Right cardiac atrium (tissue), 5 donors: ENCODE measurements at places on chromosomes 11 and 22. TPM values are rescaled to one million over a fixed set of nuclear protein-coding genes. Genes with fewer than 3 reads are reported as not detected.

DNA sequence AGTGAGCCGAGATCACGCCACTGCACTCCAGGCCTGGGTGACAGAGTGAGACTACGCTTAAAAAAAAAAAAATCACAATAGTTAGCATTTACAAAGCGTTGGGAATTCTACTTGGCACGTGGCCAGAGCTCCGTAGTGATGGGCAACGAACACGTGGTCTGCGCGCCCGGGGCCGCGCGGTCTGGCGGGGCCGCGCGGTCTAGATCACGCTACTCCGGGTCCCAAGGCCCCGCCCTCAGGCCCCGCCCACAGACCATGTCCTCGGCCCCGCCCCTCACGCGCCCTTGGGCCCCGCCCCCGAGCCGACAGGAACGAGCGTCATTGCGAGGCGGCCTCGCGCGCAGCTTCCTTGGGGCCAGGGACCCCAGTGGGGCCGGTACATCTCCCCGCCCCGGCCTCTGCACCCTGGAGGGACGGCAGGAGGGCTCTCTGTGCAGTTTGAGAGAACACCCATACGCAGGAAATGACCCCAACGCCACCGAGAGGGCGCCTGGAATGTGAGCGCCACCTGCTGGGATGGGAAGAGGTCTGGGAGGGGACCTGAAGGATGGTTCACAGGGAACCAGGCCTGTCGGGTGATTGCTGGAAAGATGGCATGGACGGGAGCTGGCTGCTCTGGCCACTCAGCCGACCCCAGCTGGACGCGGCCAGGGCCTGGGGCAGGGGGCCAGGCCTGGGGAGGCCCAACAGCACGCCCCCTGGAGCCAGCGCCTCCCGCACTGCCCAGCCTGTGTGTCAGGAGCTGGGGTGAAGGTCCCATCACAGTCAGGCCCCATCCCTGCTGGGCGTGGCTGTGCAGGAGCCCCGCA lies 2.0 kb upstream of the PTDSS2 start:
- peak; percentile 97 for DNase-seq

GRCh38 chr11:120334894-120335462 lies 1.2 kb upstream of the ARHGEF12 start:
- DNase-seq = no peak

GRCh38 chr11:12110714-12111548 lies 541 bp downstream of the MICAL2 start:
- DNase-seq = peak; percentile 78

DNA sequence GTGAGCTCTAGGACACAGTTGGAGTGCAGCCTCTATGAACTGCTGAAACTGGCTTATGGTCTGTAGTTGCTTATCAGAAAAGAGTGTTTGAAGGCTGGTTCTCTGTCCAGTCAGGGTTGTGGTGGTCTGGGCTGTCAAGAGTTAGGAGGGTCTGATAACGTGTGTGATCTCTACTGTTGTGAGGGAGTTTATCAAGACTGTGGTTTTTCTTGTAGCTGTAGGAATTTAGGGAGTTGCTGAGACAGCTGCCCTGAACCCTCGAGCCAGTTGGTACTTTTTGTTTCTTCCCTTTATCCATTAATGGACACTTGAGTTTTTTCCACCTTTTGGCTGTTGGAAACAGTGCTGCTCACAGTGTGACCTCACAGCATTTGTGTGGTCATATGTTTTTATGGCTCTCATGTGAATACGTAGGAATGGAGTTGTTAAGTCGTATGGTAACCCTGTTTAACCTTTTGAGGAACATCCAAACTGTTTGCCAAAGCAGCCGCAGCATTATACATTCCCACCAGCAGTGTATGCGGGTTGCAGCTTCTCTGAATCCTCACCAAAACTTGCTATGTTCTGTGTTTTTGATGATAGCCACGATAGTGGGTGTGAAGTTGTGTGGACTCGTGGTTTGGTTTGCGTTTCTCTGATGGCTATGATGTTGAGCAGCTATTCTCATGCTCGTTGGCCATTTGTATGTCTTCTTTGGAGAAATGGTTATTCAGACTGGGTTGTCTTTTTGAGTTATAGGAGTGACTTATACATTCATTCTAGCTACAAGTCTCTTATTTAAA lies 20.9 kb upstream of the DGCR8 start:
- DNase-seq = no peak

GRCh38 chr11:22878039-22878438 lies 17.8 kb upstream of the CCDC179 start:
- no peak for DNase-seq

KCNJ11 gene
- 22.6 TPM for total RNA-seq

- DNase-seq = no peak
Observed at GRCh38 chr11:68340003-68340767, 27.8 kb downstream of the LRP5 start.

DNA sequence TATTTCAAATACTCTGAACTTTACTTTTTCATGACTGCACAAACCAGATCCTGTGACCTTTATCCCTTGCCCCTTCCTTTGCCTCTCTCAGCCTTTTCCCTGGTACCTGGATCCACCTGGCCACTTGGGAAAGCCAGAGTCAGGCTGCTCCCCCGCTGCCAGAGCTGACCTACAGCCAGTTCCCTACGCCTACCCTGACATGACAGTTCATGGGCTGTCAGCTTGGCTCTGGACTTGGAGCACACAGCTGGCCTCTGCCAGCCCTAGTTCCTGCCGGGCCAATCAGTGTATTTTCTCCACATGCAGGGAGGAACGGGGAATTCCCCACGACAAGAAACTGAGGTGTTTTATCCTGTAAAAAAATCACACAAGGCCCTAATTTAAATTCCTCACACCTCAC lies 382.6 kb downstream of the INSC start:
- DNase-seq = no peak

DNA sequence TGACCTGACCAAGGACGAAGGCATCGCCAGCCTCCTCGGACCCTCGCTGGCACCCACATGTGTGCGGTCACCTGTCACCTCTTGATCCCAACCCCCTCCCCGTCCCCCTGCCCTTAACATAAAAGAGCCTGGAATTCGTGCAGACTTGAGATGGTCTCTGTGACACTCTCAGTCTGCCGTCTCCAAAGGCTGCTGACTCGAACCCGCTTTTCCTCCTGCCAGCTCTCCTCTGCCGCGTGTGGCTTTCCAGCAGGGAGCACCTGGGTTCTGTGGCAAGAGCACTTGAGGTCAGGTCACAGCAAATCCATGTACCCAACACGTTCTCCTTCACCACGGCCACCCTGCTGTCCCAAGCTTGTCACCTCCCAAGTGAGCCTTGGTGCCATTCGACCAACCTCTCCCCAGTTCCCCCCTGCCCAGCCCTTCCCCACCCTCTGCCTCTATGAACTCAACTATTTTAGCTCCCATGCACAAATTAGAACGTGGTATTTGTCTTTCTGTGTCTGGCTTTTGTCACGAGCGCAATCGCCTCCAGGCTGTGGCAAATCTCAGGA lies 207.6 kb downstream of the BRD1 start:
- no peak for DNase-seq

- DNase-seq = no peak
Observed at GRCh38 chr11:76397383-76397782, 16.3 kb downstream of the GVQW3 start.

- DNase-seq = no peak
Observed at GRCh38 chr11:33610903-33611302, 89.7 kb downstream of the C11orf91 start.

- no peak for DNase-seq
Observed at GRCh38 chr11:114344494-114344893, 48.3 kb downstream of the NNMT start.

DNA sequence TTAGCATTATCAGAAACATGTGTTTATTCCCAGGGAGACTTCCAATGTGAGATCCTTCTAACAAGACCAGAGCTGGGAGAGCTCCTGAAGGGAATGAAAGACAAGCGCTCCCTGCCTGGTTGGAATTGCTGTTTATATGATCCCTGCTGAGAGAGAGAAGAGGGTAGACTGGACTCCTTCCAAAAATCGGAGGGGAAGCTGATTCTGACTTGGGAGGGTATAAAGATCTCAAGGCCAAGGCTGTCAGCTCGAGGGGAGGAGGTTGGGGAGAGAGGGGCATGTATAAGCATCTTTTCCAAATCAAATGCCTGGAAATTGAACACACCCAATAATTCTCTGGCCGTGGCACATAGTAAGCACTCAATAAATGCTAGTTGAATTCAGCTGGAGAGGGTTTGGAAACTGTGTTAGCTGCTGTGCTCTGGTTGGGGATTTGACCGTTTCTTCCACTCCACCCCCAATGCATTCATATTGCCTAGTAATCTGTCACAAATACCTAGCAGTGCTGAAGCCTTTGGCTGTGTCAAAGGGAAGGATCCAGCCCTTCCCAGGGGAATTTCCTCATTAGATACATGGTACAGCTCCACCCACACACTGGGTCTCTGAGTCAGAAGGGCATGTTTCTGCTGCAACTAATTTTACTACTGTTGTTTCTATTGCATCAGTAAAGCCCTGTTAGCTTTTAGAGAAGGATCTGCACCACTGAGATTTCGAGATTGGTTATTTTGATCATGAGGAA lies 61.5 kb downstream of the CACNG2 start:
- DNase-seq = no peak

- no peak for DNase-seq
Observed at GRCh38 chr22:31906086-31906485, 38.2 kb upstream of the YWHAH start.

DNHD1 gene
- 5.4 TPM for total RNA-seq

DNA sequence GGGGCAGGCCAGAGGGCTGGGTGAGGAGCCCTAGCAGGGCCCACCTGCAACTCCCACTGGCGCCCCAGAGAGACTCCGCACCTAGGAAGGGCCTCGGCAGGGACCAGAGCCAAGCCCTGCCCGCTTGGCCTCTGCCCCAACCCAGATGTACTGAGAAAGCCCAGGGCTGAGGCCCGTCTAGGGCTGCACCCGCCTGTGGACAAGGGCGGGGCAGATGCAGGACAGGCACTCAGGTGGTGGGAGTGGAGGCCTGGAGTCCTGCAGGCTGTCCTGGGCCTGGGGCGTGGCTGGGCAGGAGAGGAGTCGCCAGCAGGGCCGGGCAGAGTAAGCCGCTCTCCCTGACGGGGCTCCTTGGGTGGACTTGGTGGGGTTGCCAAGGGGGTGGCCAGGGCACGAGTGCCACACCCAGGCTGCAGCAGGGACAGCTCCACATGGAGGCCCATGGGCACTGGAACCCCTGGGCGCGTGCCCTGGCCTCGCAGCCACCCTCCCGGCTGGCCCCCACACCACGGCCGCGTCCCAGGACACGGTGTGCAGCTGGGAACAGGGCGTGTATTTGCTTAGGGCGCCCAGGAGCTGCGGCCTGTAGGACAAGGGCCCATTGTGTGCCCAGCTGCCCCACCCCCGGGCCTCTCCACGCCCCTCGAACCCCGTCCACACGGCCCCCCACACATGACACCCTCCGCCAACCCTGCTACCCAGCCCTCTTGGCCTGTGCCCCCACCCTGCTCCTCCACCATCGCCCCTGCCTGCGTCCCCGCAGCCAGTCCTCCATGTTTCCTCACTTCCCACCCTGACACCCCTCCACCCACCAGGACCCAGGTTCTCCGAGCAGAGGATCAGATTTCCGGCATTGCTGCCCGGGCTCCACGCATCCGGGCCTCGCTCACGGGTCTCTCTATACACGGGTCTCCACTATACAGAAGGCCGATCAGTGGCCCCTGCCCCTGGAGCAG lies 11.3 kb upstream of the PIM3 start:
- no peak for DNase-seq

DNA sequence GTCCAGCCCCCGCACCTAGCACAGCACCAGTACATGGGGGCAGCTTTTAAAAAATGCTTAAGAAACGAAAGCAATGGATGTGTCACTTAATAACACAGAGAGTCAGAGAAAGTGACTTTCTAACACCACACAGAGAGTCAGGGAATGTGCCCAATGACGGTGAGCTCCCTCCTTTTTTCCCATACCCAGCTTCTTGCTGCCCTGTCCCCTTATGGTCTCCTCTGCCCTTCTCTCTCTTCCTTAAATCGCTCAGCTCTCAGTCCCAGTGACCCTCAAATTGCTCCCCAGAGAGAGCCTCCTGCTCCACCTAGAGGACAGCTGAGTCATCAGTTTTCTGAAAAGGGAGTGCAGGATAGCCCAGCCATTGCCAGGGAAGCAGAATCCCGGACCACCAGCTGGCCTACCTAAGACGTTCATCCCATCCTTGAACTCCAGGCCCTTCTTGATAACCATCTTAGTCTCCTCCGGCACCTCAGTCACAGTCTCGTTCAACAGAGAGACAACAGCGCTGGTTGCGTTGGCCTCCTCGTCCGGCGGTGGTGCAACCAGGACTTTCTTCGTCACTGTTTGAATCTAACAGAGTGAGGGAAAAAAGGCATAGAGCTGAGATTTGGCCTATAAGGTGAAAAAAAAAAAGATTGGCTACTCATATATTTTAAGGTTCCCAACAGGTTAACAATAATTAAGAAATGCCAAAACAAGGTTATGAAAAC lies 113.5 kb downstream of the SLC1A2 start:
- no peak for DNase-seq

DNA sequence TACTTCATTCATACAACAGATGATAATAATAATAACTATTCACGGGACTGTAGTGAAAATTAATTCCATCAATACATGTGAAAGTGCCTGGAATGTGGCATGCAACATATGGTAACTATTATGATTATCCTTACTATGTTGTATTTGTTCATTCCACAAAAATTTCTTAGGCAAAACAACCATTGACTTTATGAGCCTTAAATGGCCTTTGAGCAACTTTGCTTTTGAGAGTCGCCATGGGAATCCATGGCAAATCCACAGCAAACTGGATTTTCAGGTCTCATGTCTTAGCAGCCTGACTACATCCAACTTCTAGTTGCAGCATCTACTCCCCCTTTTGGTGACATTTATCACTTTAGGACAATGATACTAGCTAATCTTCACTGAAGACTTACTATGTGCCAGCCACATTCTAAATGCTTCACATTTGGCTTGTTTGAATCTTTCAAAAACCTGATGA lies 56.8 kb downstream of the SLC1A2 start:
- DNase-seq = no peak

DNA sequence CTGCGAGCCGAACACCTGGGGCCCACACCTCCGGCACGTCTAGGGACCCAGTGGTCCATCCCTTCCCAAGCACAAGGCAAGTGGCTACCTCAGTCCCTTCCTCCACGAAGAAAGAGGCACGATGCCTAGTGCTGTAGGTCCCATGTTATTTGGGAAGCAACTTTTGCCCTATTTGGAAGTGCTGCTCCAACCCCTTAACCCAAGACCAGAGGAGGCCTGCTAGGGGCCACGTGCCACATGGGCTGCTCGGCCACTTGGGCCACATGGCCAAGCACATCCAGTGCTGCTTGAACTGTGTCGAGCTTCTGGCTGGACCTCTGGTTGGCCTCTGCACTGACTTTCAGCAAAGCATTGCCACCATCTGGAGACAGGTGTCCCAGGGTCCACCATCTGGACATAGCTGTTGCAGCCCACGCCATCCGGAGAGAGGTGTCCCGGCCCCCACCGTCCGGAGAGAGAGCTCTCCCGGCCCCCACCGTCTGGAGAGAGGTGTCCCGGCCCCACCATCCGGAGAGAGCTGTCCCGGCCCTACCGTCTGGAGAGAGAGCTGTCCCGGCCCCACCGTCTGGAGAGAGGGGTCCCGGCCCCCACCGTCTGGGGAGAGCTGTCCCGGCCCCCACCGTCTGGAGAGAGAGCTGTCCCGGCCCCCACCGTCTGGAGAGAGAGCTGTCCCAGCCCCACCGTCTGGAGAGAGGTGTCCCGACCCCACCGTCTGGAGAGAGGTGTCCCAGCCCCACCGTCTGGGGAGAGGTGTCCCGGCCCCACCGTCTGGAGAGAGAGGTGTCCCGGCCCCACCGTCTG lies 6.5 kb upstream of the B4GALNT4 start:
- no peak for DNase-seq

GRCh38 chr11:65384301-65384889 lies 1.9 kb upstream of the SLC25A45 start:
- no peak for DNase-seq
